ENCODE measurements at places on chromosomes 11 and 22.

DNA sequence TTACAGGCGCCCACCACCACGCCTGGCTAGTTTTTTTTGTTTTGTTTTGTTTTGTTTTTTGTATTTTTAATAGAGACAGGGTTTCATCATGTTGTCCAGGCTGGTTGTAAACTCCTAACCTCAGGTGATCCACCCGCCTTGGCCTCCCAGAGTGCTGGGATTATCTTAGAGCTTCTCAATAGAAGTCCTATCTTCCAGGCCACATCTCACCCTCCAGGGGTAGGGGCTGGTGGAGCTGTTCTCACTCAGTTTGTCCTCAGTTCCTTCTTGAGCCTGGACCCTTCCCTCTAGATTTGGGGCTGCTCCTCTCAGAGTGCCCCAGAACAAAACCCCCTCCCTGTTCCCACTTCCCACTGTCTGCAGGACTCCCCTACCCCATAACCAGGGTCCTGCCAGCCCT is 31.3 kb downstream of the BCR start:
- DNase-seq, result no peak

DNA sequence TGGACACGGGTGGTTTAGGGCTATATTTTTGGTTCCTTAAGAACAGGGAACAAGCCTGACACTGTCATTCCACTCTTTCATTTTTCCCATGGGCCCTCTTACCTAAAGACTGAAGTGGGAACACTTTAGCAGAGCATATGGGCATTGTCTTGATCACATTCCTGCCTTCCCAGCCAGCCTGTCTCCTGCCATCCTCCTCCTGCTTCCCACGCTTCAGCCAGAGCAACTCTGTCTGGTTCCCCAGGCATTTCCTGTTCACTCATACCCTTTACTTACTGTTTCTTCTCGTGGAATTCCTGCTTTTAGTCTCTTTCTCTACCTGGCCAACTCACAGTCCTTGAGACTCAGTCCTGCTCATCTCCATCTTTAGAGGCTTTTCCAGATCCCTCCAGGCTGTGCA is 22.8 kb downstream of the MRPL16 start:
- DNase-seq, result peak; percentile 77

DNA sequence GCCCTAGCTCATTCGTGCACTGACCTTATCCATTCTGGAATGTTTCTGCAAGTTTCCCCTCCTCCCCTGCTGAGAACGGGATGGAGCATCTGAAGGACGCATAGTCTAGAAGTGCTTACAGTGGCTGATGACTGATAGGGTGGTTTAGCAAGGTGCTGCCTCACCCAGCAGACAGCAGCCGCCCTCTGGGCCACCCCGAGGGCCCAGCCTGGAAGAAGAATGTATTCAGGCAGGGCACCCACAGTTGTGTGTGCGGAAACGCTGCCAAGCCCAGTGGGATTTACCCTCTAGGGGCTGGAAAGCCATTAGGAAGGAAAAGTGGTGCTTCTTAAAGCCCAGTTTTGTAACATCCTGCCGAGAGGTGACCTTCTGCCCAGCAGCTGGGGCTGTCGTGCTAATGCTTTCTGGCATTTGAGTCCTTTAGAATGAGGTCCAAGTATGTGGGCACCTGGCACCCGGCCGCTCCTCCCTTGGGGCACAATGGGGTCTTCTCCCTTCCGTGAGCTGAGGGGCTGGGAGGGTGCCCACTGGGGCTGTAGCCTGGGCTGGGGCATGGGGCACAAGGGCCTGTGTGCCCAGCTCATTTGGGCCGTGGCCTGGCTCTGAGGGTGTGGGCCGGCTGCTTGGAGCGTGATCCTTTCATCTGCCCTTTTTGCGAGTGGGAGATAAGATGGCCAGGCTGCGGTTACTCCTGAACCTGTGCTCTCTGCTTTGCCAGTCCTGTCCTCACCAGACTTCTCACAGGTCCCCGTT is 14.4 kb downstream of the FBLN1 start:
- DNase-seq, result peak; percentile 76

DNA sequence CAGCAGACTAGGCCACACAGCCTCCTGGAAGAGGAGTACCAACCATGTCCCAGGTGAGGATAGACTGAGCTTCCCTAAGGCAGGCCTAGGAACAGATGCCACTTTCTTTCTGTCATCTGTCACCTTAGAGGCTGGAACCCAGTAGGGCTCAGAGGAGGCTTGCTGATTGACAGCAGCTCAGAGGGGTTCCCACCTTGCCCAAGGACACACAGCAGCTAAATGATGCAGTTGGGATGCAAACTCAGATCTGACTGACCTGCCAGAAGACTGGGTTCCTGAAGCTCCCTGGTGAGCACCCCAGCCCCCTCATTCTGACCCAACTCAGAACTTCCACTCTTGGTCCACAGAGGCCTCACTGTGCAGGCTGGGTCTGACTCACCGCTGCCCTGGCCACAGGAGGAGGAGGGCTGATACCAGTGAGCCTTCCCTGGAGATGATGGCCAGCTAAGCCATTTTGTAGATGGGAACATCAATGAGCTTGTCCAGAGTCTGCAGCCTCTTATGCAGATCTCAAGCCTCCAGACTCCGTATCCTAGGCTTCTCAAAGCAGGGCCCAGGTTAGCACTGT is 14.0 kb downstream of the CAPN5 start:
- peak; percentile 57 for DNase-seq

DNA sequence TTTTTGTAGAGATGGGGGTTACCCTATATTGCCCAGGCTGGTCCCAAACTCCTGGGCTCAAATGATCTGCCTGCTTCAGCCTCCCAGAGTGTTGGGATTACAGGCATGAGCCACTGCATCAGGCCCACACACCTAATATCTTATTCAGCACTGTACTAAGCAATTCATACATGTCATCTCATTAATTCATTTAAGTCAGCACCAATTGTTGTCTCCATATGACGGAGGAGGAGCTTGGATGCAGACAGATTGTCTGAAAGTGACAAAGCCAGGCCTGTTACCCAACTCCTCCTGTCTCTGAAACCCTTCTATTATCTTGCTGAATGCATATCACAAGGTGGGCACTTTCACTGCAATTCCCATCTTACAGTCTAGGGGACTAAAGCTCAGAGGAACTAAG is 57.5 kb upstream of the ALX4 start:
- no peak for DNase-seq

DNA sequence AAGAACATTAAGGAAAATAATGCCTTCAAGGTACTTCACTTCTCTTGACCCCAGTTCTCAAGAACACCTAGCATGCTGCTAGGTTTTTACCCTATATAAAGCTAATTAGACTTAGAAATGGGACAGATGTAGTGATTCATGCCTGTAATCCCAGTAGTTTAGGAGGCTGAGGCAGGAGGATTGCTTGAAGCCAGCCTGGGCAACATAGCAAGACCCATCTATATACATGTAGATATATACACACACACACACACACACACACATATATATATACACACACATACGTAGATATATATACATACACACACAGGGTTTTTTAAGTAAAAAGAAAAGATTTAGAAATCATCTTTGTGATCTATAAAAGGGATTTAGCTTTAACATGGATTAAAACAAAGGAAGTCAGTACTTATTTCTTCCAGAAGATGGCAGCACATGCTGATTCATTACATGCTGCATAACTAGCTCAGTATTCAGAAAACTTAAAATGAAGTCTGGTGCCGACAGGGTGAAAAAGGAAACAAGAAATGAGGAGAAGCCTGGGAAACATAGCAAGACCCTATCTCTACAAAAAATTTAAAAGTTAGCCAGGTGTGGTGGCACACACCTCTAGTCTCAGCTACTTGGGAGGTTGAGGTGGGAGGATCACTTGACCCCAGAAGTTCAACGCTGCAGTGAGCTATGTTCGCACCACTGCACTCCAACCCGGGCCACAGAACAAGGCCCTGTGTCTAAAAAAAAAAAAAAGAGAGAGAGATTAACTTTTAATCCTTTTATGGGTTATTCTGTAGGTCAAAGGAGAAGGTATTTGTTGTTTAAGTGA is 28.5 kb upstream of the RBX1 start:
- DNase-seq, result peak; percentile 69

DNA sequence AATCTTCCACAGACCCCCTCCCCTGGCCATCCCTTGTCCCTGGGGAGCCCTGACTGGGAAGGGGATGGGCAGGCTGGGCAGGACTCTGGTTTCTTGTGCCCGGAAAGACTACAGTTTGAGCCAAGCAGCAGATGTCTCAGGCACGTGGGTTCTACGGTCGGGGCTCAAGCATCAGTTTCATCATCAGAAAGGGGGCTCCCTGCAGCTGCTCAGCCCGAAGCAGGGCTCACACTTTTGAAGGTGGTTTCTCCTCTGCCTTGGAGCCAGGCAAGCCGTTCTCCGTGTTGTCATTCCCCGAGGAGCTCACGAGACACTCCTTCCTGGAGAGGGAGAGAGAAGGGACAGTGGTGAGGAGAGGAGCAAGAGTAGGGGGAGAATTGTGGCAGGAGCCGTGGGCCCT is 15.8 kb downstream of the SCN4B start:
- DNase-seq, result no peak

- DNase-seq, result no peak
These were observed 75.3 kb upstream of the CREB3L1 start for GRCh38 chr11:46202149-46202548.

- DNase-seq, result no peak
These were observed 114.7 kb downstream of the BUD13 start for GRCh38 chr11:116657842-116658825.

DNA sequence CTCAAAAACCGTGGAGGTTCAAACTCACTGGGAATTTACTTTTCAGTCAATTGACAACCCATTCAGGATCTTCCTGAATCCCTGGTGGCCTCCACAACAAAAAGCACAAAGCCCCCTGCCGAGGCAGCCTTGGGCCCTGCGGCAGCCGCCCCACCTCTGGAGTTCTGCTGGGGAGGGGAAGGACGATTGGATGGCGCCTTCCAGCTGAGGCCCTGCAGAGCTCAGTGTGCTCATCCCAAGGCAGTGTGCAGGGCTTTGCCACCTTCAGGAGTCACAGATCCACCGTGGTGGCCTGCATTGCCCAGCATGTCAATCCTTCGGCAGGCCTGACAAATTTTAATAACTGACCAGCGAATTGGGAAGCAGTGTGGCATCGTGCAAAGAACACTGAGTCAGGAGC is 7.4 kb downstream of the ZFTA start:
- no peak for DNase-seq

DNA sequence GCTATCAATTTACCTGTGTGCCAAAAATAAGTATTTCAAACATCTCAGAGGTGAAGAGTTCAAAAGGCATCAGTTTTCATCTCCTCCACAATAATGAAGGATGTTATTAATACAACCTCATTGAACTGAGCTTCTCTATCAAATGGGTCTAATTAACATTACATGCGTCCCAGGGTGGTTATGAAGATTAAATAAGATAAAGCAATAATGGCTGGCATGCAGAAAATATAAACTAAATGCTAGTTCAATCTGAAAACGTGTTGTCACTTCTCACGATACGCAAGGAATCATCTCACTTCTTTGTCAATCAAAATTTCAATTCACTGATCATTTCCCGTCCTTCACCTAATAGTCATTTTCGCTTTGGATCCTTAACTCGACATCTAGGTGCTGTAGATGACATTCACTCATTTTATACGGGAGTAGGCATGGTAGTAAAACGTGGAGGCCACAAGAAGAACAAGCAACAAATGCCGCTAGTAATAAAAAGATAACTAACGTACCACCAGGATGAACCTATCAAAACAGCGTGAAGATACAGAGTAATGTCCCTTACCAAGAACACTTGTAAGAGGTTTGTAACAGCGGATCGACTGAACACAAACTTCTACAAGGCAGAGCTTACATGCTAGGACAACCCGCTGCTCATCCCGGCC is 918 bp downstream of the CHORDC1 start:
- DNase-seq, result no peak

GRCh38 chr11:67646535-67647336 is 3.8 kb downstream of the ACY3 start:
- DNase-seq, result no peak

GRCh38 chr11:129192150-129192549 is at the start of gene ARHGAP32:
Gene ARHGAP32 (minus strand): TSS chr11:129192325. CDS start chr11:129192198, 127 bp downstream.
- no peak for DNase-seq

DNA sequence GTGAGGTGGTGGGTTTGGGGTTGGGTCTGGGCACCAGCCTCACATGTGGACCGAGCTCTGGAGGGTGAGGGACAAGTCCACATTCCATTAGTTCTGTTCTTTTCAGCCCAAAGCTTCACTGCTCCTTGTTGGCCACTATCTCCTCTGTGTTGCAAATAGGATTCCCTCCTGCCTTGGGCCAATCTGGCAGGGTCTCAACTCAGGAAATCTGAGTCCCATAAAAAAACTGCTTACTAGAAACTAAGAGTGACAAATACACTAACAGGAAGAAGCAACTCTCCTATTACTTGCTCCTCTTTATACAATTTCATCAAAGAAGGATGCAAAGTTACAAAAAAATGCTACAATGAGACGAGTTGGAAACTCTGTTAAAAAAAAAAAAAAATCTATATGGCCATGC is 66.2 kb upstream of the CSNK1E start:
- DNase-seq, result no peak

DNA sequence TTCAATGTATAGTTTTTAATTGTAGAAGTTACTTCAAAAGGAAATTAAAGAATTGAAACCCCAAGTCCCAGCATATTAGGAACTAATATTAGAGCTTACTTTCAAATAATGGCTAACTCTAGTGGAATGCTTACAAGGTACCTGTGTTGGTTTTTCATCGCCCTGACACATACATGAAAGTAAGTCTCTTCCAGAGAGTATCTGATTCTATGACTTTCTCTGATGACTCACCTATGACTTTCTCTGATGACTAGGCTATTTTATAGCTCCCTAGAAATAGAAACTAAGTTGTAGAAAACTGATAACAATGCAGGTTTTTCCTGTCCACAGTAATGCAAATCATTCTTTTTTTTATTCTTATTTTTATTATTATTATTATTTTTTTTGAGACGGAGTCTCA is 33.6 kb upstream of the MMP7 start:
- DNase-seq, result peak; percentile 65

GRCh38 chr22:20441631-20442484 is 4.2 kb upstream of the SCARF2 start:
- no peak for DNase-seq

GRCh38 chr11:34050581-34051348 is 766 bp upstream of the CAPRIN1 start:
- DNase-seq, result peak; percentile 77

DNA sequence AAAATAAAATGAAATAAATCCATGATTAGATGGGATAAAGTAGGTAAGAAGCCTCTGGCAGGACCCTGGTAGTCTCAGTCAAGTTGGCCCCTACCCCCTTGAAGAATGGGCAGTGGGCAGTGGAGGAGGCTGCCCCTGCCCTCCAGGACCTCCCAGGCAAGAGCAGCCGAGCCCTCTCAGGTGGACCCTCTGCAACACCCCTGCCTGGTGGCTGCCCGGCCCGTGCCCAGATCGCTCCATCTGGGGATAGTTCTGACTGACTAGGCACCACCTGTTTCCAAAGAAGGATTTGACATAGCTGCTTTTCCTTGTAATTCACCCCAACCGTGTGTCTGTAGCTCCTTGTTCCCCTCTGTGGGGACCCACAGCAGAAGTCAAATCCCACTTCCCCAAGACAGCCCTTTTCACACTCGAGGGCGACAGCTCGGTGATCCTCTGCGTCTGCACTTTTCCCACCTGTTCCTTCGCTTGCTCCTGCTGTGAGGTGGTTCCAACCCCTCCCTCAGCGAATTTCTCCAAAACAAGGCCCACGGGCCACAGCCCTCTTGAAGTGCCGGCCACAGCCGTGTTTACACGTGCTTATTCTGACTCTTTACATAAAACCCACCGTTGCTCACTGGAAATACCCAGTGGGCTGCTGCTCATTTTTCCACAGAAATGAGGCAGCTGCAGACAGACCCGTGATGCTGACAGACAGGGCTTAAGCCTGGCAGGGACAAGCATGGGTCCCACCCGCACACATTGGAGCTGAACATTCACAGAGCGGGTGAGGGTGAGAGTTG is 5.5 kb upstream of the TMPRSS13 start:
- no peak for DNase-seq
